NCI-H1417 (cell line): ENCODE measurements at places on chromosomes 4 and X.

DNA sequence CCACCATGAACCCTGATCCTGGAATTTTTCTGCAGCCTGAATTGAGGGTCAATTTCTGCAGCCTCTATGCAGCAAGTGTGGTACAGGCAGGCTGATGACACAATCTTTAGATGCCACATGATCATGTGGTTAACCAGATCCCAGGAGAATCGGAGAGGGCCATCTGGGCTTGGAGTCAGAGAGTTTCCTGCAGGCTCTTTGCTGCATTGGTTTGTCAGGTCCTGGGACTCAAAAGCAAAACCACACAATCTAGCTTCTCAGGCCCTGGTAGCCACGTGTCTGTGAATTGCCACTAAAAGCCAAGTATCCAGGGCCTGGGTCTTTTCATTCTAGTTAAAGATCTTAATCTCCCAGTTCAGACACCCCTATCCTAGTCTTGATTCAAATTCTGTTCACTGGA lies 464.5 kb downstream of the BCOR start:
- DNase-seq: no peak

- DNase-seq: no peak
These were observed 635.6 kb downstream of the STPG2 start for GRCh38 chr4:97507587-97508245.

DNA sequence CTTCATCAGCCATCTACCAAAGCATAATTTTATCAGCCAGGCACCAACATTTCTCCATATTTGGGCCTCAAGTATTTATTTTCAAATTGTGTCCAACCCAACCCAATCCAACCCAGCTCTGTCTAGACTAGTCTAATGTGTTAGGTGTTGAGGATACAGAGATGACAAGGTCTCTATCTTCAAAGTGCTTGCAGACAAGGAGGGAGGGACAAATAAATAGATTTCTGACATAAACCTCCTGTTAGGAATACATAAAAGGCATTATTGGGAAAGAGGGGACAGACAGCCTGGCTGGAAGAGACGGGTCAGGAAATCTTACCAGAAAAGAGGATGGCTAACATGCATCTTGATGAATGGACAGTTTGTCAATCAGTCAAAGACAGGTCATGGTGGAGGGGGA lies 115.4 kb upstream of the RPS6KA3 start:
- DNase-seq: no peak

- DNase-seq: peak; percentile 59
These were observed 75.7 kb upstream of the ANK2 start for GRCh38 chr4:112973750-112974251.

- DNase-seq: no peak
These were observed 2.5 kb upstream of the BRWD3 start for GRCh38 chrX:80812176-80812575.

- no peak for DNase-seq
These were observed 376.2 kb downstream of the PCDH18 start for GRCh38 chr4:137156054-137156453.

DNA sequence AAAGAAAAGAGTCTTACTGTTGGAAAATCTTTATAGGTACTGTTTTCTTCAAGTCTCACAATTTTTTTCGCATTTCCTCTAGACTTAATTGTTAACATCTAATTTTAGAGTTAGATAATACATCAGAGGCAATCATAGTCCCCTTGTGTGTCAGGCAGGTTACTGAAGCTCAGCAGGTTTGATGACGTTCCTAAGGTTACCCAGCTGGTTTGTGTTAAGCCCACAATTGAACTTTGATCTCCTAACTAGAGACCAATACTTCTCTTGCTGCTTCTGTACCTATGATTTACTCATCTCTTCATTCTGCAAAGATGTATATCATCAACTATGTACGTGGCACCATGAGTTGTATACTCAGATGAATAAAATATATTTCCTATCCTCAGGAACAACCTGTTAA lies 131.6 kb upstream of the STIM2 start:
- DNase-seq: no peak
